Muscle of back (tissue), 13 donors: ENCODE measurements at places on chromosomes 3 and 15. TPM values are rescaled to one million over a fixed set of nuclear protein-coding genes. Genes with fewer than 3 reads are reported as not detected.

GRCh38 chr3:17632401-17633100, 109.9 kb downstream of the TBC1D5 start:
- no peak for DNase-seq

C3orf22 gene
- not detected for polyA plus RNA-seq

PDZRN3 gene
- polyA plus RNA-seq: 84.9 TPM

DNA sequence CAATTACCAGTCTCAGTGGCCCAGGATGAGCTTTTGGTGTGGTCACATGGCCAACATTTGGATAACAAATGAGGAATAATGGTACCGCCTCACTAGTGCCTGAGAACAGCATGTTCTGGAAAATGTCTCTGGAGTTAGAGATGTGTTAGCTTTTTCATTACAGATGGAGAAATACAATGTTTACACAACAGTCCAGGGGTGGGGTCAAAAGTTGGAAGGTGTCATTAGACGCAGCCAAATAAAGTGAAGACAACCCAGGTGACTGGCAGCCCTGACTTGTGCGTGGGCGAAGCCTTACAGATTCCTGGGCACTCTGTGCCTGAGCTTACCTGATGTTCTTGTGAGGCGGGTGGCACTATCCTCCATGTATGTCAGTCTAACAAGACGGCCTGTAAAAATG, 12.8 kb downstream of the IL17RB start:
- no peak for DNase-seq

ALDH1A2 gene
- polyA plus RNA-seq: 16.1 TPM
